ENCODE measurements at places on chromosomes 3 and 15. TPM values are rescaled to one million over a fixed set of nuclear protein-coding genes. Genes with fewer than 3 reads are reported as not detected.

The GOLGA6D gene
- total RNA-seq, result not detected

The MESP2 gene
- not detected for total RNA-seq

The ATP13A4 gene
- not detected for total RNA-seq

The CD80 gene
- not detected for total RNA-seq

The SLC2A2 gene
- total RNA-seq, result not detected

The SPSB4 gene
- total RNA-seq, result 0.32 TPM

The STRIT1 gene
- total RNA-seq, result not detected

The CELSR3 gene
- total RNA-seq, result 1.4 TPM

The STARD5 gene
- total RNA-seq, result 0.89 TPM

The FANCD2OS gene
- total RNA-seq, result not detected

The KIF15 gene
- 14.3 TPM for total RNA-seq

The GOLGA6A gene
- not detected for total RNA-seq

The CPOX gene
- 13.5 TPM for total RNA-seq

The FBXO40 gene
- not detected for total RNA-seq

The CEP19 gene
- total RNA-seq, result 3.2 TPM

The AMT gene
- total RNA-seq, result 0.20 TPM

The WDR93 gene
- 0.17 TPM for total RNA-seq

The LRRN1 gene
- total RNA-seq, result not detected
